ENCODE measurements at places on chromosomes 3 and 15.
A peak's percentile ranks its signal among the peaks of the same experiment; 100 is the strongest.

DNA sequence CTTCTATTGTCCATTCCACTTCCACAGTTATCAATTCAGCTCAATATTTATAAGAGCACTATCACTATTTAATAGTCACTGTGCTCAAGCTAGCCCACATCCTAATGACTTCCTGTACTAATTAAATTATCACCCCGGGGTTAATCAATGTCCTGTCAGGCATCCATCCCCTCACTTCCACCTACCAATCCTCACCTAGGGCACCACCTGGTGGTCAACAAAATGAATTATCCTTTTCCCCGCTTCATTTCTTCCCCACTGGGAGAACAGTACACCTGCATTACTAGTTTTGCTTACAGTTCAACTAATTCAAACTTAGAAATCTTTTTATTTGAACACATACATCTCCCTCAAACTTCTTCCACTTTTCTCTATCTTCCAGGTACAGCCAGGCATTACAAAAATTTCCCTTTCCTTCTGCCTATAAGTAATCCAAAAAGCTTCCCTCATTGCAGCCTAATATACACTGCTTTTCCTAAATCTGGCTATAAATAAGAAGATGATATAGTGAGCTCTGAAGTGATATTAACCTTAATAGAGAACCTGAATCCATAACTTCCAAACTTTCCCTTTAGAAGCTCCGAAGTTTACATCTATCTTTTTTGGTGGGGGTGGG, 68.5 kb downstream of the TMCC1 start:
- DNase-seq, result peak; percentile 17

DNA sequence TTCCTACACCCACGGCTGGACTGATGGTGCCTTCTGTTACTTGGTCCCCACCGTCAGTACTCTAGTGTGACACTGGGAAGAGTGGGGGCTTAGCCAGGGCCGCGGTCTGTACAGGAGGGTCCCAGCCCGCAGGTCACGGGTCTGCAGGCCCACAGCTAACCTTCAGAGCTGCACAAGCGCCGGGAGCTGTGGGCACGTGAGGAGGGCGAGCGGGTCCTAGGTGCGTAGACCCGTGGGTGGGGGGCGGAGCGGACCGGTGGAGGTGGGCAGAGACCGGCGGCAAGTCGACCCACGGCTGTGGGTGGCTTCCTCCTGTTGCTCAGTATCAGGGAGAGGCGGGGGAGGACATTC, 1.2 kb downstream of the TNFAIP8L3 start:
- no peak for DNase-seq

DNA sequence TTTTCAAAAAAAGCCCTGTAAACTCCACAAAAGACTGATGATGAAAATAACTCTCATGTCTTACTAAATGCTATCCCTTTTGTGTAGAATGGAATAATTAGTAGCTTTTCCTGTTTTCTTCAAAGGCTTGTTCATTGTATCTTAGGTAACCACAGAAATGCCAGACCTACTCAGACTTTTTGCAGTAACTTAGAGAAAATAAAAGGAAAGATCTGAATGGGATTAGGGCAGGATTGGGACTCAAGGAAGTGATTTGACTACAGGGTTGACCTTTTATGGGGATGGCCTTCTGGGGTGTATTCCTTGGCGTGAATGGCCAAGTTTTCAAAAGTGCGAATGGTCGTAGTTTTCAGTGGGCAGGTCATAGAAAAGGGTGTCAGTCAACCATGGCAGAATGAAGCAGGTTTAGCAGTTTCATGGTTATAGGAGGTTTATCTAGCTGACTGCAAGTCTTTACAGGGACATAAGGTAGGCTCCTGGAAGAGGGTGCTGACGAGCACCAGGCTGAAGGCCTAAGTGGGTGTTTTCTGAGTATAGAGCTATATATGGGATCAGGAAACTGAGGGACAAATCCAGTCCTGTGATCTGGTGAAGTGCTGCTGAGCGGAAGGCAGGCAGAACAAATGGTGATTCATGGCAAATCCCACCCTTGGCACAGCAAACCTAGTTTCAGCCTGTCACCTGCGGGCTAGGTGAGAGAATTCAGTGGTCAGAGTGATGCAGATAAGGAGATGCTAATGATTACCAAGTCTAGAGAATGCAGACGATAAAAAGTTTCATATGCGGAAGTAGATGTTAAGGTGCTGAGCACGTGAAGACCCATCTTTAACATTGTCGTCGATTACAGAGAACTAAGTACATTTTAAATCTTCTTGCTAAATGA, 46.4 kb downstream of the IL1RAP start:
- no peak for DNase-seq

- DNase-seq, result no peak
These were observed 255.3 kb downstream of the FEZF2 start for GRCh38 chr3:62117903-62118548.

- DNase-seq, result no peak
These were observed 23.2 kb upstream of the LAMP3 start for GRCh38 chr3:183185696-183186095.

- no peak for DNase-seq
These were observed 22.8 kb upstream of the OSTN start for GRCh38 chr3:191176038-191176785.

DNA sequence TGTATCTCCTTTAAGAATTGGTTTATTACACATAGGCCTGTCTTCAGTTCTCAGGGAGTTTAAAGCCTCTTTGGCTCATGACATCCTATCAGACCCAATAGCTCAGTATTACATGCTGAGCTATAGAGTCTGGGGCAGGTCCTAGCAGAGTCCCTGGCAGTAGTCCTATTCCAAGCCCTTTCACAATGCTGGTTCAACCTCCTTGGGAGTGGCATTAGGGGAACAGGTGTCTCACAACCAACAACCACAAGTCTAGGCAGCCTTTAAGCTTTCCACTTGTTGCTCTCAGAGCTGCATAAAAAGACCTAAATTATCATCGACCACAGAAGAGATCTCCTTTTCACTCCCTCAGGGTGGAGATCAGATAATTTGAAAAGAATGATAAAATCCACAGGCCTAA, 22.8 kb upstream of the C2CD4B start:
- no peak for DNase-seq

GRCh38 chr15:45182996-45183395, 4.8 kb downstream of the SHF start:
- no peak for DNase-seq

- peak; percentile 9 for DNase-seq
These were observed 121.2 kb downstream of the TLE3 start for GRCh38 chr15:69976366-69976994.

DNA sequence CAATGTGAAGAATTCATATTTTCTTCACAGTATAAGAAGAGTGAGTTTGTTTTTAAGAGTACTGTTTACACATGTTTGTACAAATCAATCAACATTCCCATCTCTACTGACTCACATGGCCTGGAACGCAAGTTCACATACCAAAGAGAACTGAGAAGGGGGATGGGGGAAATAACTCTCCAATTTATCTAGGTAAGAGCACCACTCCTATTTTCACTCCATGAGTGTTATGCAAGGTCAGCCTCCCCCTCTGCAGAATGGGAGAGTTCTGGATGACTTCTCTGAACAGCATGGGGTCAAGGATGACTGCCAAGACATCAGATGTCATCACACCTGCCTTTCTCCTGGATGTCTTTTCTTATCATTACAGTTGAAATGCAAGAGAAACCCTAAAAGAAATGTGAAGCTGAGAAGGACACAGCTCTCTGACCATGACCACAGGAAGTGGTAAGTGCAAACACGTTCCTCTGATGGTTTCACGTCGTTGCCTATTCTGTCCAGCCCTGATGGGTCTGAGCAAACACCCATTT, 95.2 kb downstream of the SEMA6D start:
- no peak for DNase-seq

DNA sequence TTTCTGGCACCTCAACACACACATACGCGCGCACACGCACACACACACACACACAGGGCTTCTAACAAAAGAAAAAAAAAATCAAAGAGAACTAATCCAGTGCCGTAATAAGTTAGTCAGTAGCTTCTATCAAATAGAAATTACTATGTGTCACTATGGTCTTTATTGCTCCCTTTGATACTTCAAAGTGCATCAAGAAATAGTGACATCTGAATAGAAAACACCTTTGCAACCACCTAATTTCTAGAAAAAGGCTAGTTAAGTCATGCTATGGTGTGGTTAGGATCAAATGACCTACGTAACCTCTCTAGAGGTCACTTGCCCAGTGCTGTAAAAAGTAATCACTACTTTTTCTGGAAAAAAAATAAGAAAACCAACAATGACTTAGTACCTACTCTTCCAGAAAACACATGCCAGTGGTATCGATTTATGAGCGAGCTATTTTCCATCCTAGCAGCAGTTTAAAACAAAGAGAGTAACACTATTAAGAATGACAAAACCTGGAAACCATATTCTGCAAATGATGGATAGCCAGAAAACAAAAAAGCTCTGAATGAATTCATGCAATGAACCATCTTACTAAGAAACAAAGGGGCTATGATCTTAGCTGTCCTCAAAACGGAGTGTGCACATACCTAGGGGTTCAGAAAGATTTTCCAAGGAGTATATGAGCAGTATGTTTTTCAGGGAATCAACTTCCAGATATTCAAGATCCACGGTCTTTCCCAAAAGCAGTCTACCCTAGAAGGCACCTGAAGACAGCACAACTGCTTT, 6.8 kb downstream of the AVEN start:
- no peak for DNase-seq

DNA sequence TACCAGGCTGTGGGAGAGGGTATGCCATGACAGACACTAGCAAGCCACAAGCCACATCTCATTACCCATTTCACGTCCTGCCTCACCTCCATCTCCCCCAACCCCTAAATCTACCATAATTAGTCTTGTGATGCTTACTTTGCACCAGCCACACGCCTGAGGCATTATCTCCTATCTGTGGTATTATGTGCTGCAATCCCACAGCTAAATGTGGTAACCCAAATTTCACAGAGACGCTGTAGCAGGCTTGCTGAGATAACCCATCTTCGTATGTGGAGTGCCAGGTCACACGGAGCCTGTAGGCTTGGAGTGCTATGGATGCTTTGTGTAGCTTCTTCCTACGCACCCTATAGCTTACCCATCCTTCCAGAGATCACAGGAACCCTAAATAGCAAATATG, 256.7 kb upstream of the KCNH8 start:
- no peak for DNase-seq

- no peak for DNase-seq
These were observed 134.3 kb downstream of the GADL1 start for GRCh38 chr3:30760040-30760695.

- DNase-seq, result no peak
These were observed 94.9 kb downstream of the AKAP13 start for GRCh38 chr15:85475317-85475701.

DNA sequence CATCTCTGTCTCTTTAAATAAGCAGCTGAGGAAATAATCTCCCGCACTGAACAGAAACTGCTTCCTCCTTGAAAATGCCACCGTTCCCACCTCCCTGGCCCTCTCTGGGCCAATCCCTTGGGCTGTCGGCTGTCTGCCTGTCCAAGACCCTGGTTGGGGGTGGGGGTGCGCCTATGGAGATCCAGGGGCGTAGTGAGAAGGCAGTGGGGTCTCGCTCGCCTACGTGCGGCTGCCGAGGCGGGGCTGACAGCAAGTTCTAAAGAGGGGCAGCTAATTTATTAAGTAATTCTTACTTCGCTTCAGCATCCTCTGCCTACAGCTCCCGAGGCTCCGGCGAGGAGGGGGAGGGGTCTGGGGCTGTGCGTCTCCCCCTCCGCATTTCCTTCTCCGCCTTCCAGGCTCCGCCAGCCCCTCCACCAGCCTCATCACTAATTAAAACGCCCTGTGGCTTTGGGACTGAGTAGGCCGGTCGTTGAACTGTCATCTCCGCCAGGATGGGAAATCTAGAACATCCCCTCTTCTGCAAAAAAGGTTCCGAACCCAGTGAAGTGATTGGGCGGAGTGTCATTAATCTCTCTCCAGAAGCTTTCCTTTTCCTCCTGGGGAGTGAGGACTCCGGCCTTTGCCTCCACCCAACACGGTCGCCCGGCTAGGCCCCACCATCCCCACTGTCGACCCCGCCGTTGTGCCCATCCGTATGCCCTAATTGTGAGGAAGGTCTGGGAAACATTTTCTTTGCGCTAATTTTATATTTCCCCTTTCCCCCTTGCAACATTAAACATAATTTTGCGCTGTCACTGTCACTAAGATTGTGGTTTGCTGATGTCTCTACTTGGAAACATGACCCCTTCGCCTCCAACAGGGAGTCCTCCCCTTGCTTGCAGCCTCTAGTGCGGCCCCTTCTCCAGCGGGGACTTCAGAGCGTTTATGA, 16.9 kb downstream of the NR2F2 start:
- DNase-seq, result no peak

DNA sequence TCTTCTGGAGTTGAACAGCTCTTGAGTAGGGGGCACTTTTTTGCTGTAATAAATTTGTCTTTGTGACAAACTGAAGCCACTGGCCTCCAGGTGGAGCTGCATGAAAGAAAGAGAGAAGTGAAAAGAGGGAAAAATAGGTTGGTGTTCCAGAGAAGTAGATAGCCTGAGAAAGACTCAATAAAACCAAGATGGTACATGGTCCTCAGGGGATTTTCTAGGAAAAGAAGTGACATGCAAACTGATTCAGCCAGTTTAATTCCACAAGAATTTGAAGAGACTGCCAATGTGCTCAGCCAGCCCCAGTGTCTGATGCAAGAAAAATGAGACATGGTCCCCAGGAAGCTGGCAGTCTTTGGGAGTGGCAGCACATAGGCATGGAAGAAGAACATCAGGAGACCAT, 152.7 kb downstream of the CD47 start:
- DNase-seq, result no peak

- DNase-seq, result no peak
These were observed 38.4 kb downstream of the ABTB1 start for GRCh38 chr3:127711021-127711695.

GRCh38 chr3:31953636-31954035, 27.4 kb downstream of the OSBPL10 start:
- no peak for DNase-seq

DNA sequence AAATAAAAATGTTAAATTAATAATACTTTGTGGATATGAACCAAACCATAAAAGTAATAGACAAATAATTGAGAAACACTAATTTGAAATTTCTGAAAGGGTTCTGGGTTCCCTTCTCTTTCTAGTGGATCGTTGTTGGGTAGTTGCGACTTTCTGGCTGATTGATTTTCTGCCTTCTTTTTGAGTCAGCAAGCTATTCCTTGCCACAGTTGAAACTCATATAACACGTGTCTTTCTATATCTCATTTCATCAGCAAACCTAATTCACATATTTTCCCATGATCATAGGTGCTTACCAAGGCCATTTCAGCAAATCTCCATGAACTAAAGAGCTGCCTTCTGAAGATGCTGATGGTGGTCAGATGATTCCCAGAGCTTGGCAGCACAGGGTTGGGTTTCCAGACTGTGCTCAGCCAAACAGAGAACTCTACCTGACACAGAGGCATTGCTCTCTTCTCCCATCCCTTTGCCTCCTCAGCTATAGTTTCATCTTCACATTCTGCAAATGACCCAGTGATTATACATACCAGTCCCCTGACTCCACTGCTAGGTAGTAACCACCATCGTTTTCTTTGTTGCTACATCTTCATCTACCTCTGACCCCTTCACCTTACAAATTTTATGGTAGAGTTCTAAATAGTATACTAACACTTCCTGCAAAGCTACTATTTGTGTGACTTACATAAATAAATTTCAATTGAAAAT, 383.9 kb upstream of the DPH6 start:
- DNase-seq, result no peak
